ENCODE measurements at places on chromosomes 1 and 21. TPM values are rescaled to one million over a fixed set of nuclear protein-coding genes. Genes with fewer than 3 reads are reported as not detected.

DNA sequence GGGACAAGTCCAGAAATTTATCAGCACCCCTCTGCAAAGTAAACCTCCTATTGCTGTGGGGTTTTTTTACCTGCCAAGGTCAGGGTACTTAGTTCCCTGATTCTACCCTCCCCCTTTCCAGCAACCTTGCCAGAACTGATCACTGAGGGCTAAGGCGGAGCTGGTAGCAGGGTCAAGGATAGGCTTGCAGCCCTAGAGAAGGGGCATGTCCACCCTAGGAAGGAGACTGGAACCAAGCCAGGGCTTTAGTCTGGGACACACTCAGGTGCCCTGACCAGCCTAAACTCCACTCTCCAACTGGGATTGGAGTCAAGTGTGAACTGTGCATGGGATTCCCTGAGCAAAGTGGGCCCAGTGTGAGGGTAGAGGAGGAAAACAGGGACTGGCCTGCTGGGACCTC, 6.5 kb upstream of the SLC26A9 start:
- DNase-seq, result no peak

GRCh38 chr1:84726593-84727499, 36.6 kb upstream of the SSX2IP start:
- DNase-seq, result no peak

GRCh38 chr21:42129300-42130266, 58.5 kb downstream of the UMODL1 start:
- no peak for DNase-seq

- DNase-seq, result peak; percentile 10
Observed at GRCh38 chr1:115906627-115907026, 65.7 kb upstream of the NHLH2 start.

GRCh38 chr1:59044535-59045121, 252.3 kb upstream of the FGGY start:
- no peak for DNase-seq

DNA sequence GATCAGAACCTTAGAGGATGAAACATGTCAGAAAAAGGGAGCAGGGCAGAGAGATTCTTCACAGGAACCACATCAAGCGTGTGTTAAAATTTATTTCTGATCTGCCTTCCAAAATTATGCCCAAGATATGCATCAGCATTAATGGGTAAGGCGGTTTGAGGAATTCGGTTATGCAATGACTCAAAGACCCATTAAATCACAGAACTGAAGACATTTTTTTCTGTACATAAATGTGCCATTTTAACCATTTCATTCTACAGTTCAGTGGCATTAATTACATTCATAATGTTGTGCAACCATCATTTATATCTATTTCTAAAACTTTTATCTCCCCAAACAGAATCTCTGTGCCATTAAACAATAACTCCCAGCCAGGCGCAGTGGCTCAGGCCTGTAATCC, 43.4 kb downstream of the CNST start:
- DNase-seq, result no peak

DNA sequence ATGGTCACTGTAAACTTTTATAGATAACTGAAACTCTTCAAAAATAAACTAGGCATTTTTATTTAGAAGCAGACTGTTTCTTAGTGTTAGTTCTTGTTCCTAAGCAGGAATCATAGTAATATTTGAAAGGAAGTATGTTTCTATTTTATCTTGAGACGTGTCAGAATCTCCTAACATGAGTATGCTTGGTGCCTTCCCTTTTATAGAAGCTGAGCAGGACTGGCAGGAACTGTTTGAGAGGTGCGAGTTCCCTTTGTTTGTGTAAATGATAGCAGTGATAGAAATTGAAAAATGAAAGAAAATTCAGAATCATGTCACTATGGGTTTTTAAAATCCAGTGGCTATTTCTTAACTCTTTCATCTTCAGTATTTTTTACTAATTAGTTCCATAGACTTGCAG, 56.9 kb downstream of the LRRC8D start:
- DNase-seq, result no peak

GRCh38 chr21:29175408-29176134, 45.1 kb downstream of the MAP3K7CL start:
- DNase-seq, result peak; percentile 56

GRCh38 chr1:53110370-53111072, 31.9 kb downstream of the SLC1A7 start:
- peak; percentile 45 for DNase-seq

- no peak for DNase-seq
Observed at GRCh38 chr1:12015001-12015491, 4.3 kb upstream of the MIIP start.

DNA sequence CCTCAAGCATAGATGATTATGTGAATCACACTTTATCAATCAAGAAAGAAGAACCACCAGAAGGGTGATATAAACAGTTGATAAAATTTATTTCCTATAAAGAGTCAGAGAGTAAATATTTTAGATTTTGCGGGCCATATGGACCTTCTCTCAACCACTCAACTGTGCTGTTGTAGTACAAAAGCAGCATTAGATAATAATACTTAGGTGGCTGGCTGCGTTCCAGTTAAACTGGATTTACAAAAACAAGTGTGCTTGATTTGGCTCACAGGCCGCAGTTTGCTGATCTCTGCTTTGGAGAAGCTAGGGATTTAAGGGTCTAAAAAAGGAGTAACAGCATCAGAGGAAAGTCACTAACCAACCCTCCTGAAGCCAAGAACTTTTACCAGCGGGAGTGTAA, 1406.0 kb downstream of the KCNT2 start:
- DNase-seq, result peak; percentile 19

DNA sequence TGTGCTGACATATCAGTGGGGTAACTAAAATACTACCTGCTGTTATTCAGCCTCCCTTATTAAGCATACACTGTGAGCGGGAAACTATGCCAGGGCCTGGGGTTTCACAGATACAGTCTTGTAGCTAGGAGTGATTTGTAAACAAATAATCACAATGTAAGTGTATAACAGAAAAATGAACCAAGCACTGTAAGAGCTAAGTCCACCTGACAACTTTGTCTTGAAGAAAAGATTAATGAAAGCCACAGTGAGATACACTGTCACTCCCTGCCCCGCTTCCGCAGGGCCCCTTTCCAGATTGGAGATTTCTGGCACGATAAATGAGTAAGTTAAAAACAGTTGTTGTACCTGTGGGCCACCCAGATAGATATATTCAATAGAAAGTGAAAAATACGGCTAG, 4.8 kb downstream of the RCAN3 start:
- DNase-seq, result no peak

DNA sequence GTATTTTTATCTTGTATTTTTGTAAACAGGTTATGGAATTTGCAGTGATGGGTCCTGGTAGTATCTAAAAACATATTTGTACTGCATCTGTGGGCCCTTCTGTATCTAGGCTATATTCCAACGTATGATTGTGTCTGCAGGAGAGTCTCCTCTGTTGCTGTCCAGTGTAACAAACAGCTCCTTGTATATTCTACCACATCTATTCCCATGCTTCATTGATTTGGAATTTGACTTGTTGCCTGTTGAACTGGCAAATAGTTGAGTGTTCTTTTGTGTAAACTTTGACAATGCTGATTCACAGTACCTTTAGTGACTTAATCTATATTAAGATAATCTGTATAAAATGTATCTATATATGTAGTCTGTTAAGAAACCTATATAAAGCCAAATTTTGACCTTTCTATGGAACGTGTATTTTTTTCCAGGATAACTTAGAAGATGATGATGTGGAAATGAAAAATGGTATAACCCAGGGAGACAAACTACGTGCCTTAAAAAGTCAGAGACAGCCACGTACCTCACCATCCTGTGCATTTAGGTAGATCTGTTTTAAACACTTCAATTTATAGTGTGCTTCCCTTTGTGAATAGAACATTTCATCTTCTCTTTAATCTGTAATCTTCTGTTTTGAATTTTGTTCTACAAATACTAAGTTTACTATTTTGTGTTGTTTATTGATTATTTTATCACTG, 43.4 kb upstream of the GPR88 start:
- DNase-seq, result no peak

GRCh38 chr1:31133368-31133767, 67.9 kb upstream of the PUM1 start:
- no peak for DNase-seq

DNA sequence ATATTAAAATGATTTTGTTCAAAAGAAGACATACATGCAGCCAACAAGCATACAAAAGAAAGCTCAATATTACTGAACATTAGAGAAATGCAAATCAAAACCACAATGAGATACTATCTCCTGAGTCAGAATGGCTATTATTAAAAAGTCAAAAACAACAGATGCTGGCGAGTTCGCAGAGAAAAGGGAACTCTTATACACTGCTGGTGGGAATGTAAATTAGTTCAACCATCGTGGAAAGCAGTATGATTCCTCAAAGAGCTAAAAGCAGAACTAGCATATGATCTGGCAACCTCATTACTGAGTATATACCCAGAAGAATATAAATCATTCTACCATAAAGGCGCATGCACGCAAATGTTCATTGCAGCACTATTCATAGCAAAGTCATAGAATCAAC, 126.0 kb upstream of the HMCN1 start:
- DNase-seq, result no peak

DNA sequence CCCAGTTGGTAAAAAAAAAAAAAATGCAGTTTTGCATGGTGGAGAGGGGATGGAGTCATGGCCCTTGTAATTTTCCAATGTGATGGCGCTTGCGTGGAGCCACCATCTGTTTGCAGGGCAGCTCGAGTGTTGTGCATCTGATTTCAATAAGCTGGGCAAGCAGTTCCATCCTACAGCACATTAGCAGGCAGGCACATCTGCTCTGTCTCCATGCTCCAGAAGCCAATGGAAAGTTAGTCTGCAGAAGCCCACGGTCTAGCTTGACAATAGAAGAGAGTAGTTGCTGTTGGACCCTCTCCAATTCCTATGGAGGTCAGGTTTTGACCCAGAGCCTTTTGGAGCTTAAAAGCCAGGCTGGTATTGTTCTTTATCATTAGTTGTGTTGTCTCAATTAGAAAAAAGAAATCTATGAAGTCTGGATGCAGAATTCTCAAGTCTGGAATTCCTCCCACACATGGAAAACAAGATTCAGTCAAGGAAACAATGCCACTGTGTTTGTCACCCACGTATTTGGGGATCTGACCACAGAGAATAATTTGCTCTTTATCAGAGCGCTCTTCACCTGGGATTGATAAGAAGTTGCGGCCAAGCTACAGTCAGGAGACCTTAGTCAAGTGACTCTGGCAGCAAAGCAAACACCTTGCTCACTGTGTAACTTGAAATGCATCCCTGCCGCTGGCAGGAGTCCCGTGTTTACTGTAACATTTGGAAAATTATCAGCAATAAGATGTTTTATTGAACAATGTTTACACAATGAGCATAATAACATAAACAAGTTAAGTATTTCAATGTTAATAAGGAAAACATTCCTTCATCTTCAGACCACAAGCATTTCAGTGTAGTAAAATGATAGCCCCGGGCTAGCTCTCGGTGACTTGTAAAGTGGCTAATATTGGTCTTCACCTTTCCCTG, 20.7 kb downstream of the NGF start:
- peak; percentile 54 for DNase-seq

- DNase-seq, result no peak
Observed at GRCh38 chr1:180507795-180508724, 5.7 kb upstream of the ACBD6 start.

GRCh38 chr1:152165286-152166077, 6.5 kb upstream of the RPTN start:
- DNase-seq, result no peak

GRCh38 chr1:33410091-33410701, 20.7 kb downstream of the PHC2 start:
- no peak for DNase-seq

DNA sequence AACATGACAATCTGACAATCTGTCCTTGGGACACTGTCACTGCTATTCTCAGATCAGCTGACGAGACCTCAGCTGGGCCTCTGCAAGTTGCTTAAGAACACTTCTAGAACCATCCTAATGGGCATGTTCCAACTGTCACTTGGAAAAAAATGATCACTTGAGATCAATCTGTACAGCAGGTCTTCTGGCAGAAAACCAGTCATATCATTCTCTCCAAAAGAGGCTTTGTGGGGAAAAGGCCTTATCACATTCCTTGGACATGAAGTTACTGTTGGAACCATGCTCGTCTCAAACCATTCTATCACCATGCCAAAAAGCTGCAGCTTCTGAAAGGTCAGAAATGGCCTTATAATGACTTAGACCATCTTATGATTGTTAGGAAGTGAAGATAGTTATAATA, 744.2 kb downstream of the USP25 start:
- no peak for DNase-seq

- DNase-seq, result no peak
Observed at GRCh38 chr1:20982316-20982715, 194.4 kb downstream of the EIF4G3 start.

The CNKSR1 gene
- 13.3 TPM for total RNA-seq

The GJA9 gene
- not detected for total RNA-seq

The KRTAP19-2 gene
- not detected for total RNA-seq

The KLHDC9 gene
- total RNA-seq, result 1.4 TPM

The AGMAT gene
- total RNA-seq, result 49.9 TPM

The SELL gene
- 0.96 TPM for total RNA-seq

The LCE1C gene
- total RNA-seq, result not detected

Measured in hepatocyte (in vitro differentiated cells).